ENCODE measurements at places on chromosomes 4 and X.
A peak's percentile ranks its signal among the peaks of the same experiment; 100 is the strongest.

GRCh38 chr4:112523764-112524505 is 8.0 kb upstream of the NEUROG2 start:
- peak; percentile 24 for DNase-seq

DNA sequence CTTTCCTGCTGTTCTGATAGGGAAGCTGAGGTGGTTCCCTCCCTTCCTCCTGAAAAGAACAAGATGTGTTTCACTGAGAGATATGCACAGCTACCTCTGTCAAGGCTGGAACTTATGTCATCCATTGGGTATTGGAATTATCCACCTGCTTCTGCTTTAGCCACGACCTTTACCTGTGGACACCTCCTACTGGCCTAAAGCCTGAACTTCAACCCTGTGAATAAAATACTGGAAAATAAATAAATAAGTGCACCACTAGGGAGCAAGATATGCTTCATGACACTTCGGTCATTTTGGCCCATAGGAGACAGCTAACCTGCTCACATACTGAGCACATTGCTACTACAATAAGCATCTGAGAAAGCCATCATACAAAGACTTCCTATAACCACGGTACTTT is 419.9 kb upstream of the NWD2 start:
- no peak for DNase-seq

- no peak for DNase-seq
Observed at GRCh38 chr4:181350615-181351415, 892.4 kb upstream of the TENM3 start.

DNA sequence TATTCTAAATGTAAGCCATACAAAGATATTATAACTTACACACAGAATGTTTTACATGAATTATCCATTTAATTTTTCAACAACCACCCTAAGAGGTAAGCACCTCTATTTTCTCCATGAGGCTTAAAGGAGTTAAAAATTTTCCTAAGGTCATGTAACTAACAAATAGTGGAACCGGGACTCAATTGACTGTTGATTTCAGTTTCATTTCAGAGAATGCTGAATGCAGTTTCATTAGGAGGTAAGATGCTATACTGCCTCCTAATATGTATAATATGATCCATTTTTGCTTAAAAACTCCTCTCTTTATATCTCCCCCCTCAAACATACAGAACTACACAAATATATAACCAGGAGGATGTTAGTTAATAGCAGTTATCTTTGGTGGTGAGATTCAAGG is 29.1 kb downstream of the PHKA1 start:
- no peak for DNase-seq

DNA sequence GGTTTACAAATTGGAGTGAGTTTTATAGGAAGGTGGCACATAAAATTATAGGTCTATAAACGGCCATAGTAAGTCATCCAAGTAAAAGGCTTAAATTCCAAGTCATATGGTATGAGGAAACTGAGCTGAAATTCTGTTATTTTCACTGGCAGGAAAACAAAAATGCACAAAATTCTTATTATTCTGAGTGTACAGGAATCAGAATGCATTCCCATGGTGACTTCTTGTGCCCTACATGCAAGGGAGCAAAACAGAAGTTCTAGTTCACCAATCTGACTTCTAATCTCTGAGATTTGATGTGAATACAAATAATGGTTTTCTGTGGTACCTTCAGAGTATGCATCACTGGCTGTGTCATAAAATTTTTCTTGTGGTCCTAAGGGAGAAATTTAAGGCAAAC is 102.9 kb downstream of the CLCN4 start:
- no peak for DNase-seq

DNA sequence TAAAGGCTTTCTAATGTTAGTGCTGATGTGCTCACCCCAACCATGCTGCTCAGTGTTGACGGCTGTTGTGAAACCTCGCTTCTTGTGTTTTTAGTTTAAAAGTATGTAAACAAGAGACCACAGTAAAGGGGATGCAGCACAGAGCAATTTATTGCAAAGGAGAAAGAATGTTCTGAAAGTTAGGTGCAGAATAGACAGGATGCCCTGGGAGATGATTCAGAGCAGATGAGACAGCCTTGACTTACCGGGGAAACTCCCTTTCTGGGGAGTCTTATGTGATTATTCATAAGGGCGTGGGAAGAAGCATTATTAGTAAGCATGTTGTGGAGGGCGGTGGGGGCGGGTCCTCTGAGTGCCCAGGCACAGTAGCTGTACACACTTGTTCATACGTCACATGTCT is 47.7 kb downstream of the EVC start:
- no peak for DNase-seq

GRCh38 chr4:142614621-142615323 is 231.3 kb downstream of the INPP4B start:
- no peak for DNase-seq

GRCh38 chr4:148041606-148042329 is 309.9 kb downstream of the ARHGAP10 start:
- no peak for DNase-seq

DNA sequence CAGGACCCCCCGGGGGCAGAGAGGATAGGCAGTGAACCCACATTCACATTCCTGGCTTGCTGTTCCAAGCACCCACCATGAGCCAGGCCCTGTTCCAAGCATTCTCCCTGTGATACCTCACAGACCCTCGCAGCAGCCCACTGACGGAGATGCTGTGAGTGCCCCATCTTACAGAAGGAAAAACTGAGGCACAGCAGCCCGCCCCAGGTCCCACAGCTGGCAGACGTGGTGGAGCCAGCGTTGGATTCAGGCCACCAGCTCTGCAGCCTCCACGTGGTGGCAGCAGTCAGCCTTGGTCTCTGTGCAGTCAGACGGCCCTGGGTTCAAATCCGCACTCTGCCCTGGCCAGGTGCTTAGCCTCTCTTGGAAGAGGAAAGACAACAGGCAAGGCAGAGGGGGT is 16.8 kb downstream of the MAN2B2 start:
- DNase-seq: no peak

- peak; percentile 14 for DNase-seq
Observed at GRCh38 chr4:85700362-85700761, 225.4 kb downstream of the ARHGAP24 start.

- no peak for DNase-seq
Observed at GRCh38 chr4:184279496-184280061, 61.9 kb upstream of the ENPP6 start.

DNA sequence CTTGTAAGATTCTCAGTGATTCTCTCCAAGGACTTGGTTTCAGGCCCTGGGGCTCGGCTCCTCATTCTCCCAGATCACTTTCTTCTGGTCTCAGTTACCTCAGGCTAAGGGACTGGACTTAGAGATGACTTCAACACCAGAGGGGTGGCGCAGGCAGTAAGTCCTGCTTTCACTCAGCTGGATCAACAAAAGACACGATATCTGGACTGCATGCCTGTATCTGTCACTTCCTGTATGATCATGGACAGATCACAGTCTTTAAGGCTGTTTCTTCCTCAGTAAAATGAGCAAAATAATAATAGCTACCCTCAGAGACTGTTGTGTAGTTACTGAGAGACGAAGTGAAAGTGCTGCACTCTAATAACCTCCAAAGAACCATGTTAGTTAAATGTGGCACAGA is 19.5 kb upstream of the CXCR3 start:
- DNase-seq: no peak

DNA sequence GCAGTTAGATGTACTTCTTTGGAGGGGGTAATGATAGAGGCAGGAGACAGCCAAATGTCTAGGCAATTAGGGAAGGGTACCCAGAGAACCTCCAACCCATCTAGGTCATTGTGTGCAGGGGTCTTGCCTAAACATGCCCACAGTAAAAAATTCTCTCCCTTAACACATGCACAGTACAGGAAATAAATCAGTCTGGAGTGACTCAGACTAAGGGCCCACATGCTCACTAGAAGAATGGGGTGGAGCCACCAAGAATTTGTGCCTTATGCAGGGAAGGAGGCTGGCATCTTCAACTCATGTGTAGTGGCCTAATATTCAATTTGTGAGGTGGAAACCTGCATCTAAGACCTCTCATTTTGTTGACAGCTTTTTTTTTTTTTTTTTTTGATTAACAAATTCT is 945.3 kb upstream of the GRIA3 start:
- DNase-seq: no peak

GRCh38 chr4:112511093-112511802 is 4.7 kb downstream of the NEUROG2 start:
- DNase-seq: no peak

GRCh38 chrX:49844611-49845010 is 15.5 kb downstream of the PAGE4 start:
- no peak for DNase-seq

All from CMK (cell line).